Mesothelial cell of epicardium (in vitro differentiated cells): ENCODE measurements at places on chromosomes 5 and 9.

DNA sequence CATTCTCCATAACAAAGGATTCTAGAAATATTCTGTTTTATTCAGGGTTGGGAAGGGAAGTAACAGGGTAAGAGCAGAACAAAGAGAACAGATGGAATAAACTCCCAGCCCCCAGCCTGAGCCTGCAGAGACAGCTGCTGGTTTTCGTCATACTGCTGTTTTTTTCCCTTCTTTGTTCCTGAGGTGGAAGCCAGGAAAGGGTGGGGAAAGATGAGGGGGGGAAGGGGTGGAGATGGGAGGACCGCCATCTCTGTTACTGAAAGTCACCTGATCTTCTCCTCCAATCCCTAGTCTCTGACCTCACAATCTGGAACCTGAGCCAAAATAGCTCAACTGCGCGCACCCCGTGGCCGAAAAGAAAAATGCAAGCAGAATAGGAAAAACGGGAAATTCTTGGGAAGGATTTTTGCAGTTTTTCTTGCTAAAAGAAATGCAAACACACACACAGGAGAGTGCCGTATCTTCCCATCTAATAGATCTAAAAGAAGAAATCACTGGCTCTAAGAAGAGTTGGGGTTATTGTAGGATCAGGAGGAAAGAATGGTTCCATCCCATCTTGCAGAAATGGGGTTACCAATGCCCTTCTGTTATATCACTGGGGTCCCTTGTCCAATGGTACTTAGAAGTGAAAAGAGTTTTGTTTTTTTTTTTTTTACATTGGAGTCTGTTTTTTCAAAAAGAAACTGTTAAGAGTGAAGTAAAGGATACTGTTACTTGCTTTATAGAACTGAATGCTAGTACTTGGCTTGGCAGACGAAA is 57.9 kb downstream of the DIAPH1 start:
- peak; percentile 78 for DNase-seq
- peaks cover 36% of the 10 kb centered on the region for H3K4me1 ChIP-seq
- peaks cover 18% of the 10 kb centered on the region for H3K36me3 ChIP-seq
- peak overlapping the region; percentile 99 for H3K27ac ChIP-seq
- peak overlapping the region; percentile 63 for H3K4me3 ChIP-seq
- no peaks in the 10 kb centered on the region for H3K27me3 ChIP-seq

- no peak overlapping the region for H3K4me3 ChIP-seq
- H3K27me3 ChIP-seq, result no peaks in the 10 kb centered on the region
- no peak for DNase-seq
Measured at GRCh38 chr9:20771729-20772128, 87.7 kb downstream of the FOCAD start.

GRCh38 chr5:92777421-92777820 is 803.6 kb downstream of the NR2F1-AS1 start:
- no peak for DNase-seq
- no peaks in the 10 kb centered on the region for H3K27me3 ChIP-seq
- no peaks in the 10 kb centered on the region for H3K36me3 ChIP-seq
- H3K4me3 ChIP-seq, result no peak overlapping the region
- H3K27ac ChIP-seq, result no peak overlapping the region

DNA sequence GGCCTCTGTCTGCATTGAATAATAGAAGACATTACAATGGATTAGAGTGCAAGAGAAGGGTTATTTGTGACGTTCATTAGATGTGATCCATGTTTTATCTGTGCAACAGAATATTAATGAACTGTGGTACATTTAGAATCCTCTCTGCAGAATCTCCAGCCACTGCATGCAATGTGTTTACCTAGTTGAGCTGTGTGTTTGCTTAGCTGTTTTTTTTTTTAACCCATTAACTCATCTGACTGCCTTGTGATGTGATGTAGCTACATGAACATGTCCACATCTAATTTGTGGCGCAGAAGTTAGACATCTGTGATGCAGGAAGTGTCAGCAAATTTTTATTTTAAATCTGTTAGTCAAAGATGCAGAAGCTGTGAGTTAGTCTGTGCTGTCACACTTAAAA is 236.9 kb downstream of the CD180 start:
- peak overlapping the region; percentile 60 for H3K4me3 ChIP-seq
- DNase-seq, result no peak
- H3K27me3 ChIP-seq, result no peaks in the 10 kb centered on the region
- H3K36me3 ChIP-seq, result no peaks in the 10 kb centered on the region
- H3K27ac ChIP-seq, result peak overlapping the region; percentile 49

GRCh38 chr5:2320611-2321010 is 430.9 kb downstream of the IRX2 start:
- no peaks in the 10 kb centered on the region for H3K4me1 ChIP-seq
- H3K27ac ChIP-seq, result no peak overlapping the region
- DNase-seq, result no peak
- H3K4me3 ChIP-seq, result no peak overlapping the region

- no peaks in the 10 kb centered on the region for H3K36me3 ChIP-seq
- H3K27me3 ChIP-seq, result no peaks in the 10 kb centered on the region
- no peak for DNase-seq
- no peak overlapping the region for H3K4me3 ChIP-seq
- no peak overlapping the region for H3K27ac ChIP-seq
- peaks cover 12% of the 10 kb centered on the region for H3K4me1 ChIP-seq
Measured at GRCh38 chr5:39470811-39471210, 46.0 kb upstream of the DAB2 start.

- no peak for DNase-seq
- H3K4me3 ChIP-seq, result no peak overlapping the region
- H3K27ac ChIP-seq, result no peak overlapping the region
- no peaks in the 10 kb centered on the region for H3K36me3 ChIP-seq
- H3K27me3 ChIP-seq, result peaks cover 19% of the 10 kb centered on the region
Measured at GRCh38 chr9:75438716-75439115, 350.4 kb downstream of the OSTF1 start.

DNA sequence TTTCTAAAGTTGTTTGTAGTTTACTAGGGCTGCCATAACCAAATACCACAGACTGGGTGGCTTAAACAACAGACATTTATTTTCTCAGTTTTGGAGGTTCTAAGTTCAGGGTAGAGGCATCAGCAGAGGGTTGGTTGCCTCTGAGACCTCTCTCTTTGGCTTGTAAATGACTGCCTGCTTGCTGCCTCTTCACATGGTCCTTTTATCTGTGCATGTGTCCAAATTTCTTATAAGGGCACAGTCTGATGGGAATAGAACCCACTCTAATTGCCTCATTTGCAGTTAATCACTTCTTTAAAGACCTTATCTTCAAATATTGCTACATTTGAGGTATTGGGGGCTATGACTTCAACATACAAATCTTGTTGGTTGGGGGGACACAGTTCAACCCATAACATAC is 36.8 kb downstream of the GPBP1 start:
- no peaks in the 10 kb centered on the region for H3K27me3 ChIP-seq
- DNase-seq, result no peak
- peaks cover 18% of the 10 kb centered on the region for H3K4me1 ChIP-seq
- no peak overlapping the region for H3K4me3 ChIP-seq
- H3K27ac ChIP-seq, result peak overlapping the region; percentile 80
- H3K36me3 ChIP-seq, result peaks cover 39% of the 10 kb centered on the region

- no peak overlapping the region for H3K27ac ChIP-seq
- H3K4me1 ChIP-seq, result peaks cover 24% of the 10 kb centered on the region
- H3K27me3 ChIP-seq, result peaks cover 28% of the 10 kb centered on the region
- peaks cover 22% of the 10 kb centered on the region for H3K36me3 ChIP-seq
Measured at GRCh38 chr5:138470322-138471051, 5.2 kb downstream of the EGR1 start.

- no peak for DNase-seq
- H3K36me3 ChIP-seq, result peaks cover 2% of the 10 kb centered on the region
- H3K27me3 ChIP-seq, result no peaks in the 10 kb centered on the region
- H3K4me3 ChIP-seq, result no peak overlapping the region
- peaks cover 16% of the 10 kb centered on the region for H3K4me1 ChIP-seq
Measured at GRCh38 chr5:160835818-160836528, 16.0 kb downstream of the ATP10B start.

DNA sequence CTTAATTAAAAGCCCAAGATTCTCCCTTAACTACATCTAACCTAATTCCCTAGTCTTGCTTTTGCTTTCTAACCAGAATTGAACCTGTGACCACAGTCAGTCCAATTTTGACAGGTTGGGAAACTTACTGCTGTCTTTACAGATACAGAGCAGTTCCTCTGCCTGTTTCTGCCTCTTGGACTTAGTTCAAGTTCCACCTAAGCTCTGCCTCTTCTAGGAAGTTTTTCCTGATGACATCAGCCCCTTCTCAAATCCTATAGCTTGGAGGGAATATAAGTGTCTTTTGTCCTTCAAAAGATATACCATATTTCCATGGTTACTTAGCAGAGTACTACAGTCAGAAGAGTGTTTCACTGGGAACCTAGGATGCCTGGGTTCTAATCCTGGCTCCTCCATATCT is 31.7 kb downstream of the BRINP1 start:
- no peak overlapping the region for H3K4me3 ChIP-seq
- no peaks in the 10 kb centered on the region for H3K36me3 ChIP-seq
- H3K27me3 ChIP-seq, result peaks cover 11% of the 10 kb centered on the region
- H3K27ac ChIP-seq, result no peak overlapping the region

DNA sequence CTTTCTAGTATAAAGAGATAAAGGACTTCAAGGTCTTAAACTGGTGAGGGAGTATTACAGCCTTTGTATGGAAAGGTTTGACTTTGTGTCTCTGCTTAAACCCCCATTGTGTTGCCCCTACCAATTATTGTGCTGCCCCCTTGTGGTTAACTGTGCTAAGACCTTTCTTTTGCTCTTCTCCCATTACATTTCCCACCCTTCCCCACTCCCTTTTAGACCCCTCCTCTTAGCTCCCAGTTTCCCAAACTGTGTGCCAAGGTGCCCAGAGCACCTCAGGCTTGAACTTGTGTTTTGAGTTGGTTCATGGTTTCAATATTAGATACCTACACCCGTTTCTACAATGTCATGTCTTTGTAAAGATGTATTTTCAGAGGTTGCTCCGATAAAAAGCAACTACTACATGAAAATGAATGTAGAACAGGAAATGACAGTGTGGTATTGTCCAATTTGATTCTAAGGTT is 2.9 kb downstream of the JAK2 start:
- H3K27ac ChIP-seq, result no peak overlapping the region
- no peak overlapping the region for H3K4me3 ChIP-seq
- H3K36me3 ChIP-seq, result peaks cover 14% of the 10 kb centered on the region
- H3K27me3 ChIP-seq, result no peaks in the 10 kb centered on the region

- H3K4me3 ChIP-seq, result no peak overlapping the region
- DNase-seq, result no peak
- peaks cover 64% of the 10 kb centered on the region for H3K27me3 ChIP-seq
- no peak overlapping the region for H3K27ac ChIP-seq
- H3K4me1 ChIP-seq, result peaks cover 9% of the 10 kb centered on the region
- H3K36me3 ChIP-seq, result no peaks in the 10 kb centered on the region
Measured at GRCh38 chr5:43034591-43034968, 5.5 kb downstream of the ANXA2R start.

- peaks cover 11% of the 10 kb centered on the region for H3K4me1 ChIP-seq
- no peak for DNase-seq
- no peak overlapping the region for H3K27ac ChIP-seq
- H3K27me3 ChIP-seq, result no peaks in the 10 kb centered on the region
Measured at GRCh38 chr5:165502893-165503691, 1997.7 kb downstream of the MAT2B start.

GRCh38 chr5:66596636-66597182 is 516 bp downstream of the MAST4 start:
- H3K27ac ChIP-seq, result no peak overlapping the region
- no peaks in the 10 kb centered on the region for H3K36me3 ChIP-seq
- peak overlapping the region; percentile 78 for H3K4me3 ChIP-seq
- H3K27me3 ChIP-seq, result peaks cover 83% of the 10 kb centered on the region
- peak; percentile 46 for DNase-seq

- H3K4me3 ChIP-seq, result no peak overlapping the region
- DNase-seq, result no peak
- peaks cover 22% of the 10 kb centered on the region for H3K27me3 ChIP-seq
- H3K36me3 ChIP-seq, result no peaks in the 10 kb centered on the region
Measured at GRCh38 chr5:55062039-55062779, 38.2 kb downstream of the GZMK start.

GRCh38 chr5:158456756-158457155 is 597.8 kb upstream of the CLINT1 start:
- DNase-seq, result no peak
- H3K4me1 ChIP-seq, result peaks cover 2% of the 10 kb centered on the region
- no peak overlapping the region for H3K4me3 ChIP-seq
- H3K27ac ChIP-seq, result no peak overlapping the region
- no peaks in the 10 kb centered on the region for H3K27me3 ChIP-seq
